ENCODE measurements at places on chromosomes 2 and 18. TPM values are rescaled to one million over a fixed set of nuclear protein-coding genes. Genes with fewer than 3 reads are reported as not detected.

DNA sequence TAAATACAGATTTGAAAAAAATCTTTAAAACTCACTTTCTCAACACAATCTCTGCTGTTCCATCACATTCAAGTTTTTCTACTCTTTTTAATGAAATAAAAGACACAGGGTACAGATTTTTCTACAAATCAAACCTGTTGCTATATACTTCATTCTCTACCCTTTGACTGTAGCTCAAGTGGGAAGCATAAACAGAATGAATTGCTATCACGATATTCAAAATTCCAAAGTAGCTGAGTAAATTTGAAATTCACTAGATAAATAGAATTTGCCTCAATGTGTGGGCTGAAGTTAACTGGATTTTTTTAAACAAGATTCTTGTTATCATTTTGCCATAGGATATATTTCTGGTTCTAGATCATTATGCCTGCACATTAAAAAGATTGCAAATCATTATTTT, 185.9 kb downstream of the ZNF521 start:
- DNase-seq: no peak

Gene CXCR4
- 289 TPM for total RNA-seq

DNA sequence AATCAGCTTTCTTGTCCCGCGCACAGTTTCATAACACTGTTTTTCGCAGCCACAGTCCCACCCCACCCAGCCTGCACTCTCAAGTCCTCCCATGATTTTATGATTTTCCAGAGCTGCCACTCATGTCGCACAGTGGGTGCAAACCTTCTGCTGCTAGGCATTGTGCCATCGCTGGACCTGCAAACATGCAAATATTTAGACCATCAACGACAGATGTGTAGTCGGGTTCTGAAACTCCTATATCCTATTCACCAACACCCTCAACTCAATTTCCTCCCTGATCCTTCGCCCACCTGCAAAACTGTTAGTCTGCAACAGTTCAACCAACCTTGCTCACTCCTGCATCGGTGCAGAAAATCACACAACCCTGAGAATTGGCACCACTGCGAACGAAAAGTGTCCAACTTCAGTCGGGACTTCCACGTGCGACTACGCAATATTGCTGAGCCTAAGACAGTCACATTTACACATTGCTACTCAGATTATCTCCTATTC, 871 bp upstream of the ALS2 start:
- peak; percentile 16 for DNase-seq

DNA sequence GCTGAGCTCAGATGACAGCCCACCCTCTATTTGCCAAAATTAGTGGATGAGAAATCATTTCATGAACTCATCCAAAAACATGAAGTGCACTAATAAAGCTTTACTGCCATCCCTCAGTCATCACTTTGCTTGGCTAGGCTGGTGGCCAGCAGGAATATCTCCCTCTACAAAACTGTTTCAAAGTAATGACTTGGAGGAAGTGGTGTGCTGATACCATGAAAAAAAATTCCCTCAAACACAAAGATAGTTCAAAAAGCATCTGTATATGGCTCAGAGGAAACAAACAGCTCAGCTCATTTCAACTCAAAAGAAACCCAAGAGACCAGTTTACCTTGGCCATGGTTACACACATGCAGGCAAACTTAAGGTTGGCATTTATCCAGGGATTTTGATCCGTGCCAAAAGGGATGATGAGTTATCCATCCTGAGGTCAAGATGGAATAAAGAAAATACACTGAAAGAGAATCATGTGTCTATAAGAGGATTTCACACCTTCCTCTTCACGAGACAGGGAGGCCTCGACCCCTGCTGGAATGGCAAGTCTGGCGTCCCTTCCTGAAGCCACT, 18.4 kb upstream of the WIPF1 start:
- no peak for DNase-seq

DNA sequence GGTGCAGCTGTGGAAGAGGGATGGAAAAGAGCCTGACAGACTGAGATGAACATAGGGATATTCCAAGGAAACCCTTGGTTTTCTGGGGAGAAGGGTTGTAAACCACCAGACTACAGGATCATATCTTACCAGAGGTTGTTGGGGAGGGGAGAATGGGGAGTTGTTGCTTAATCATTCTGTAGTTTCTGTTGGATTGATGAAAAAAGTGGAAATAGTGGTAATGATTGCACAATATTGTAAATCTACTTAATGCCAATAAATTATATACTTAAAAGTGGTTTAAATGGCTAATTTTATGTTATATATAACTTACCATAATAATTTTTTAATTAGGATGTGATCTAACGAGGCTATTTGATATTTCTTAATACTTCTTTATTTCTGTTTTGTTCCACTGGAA, 800.9 kb downstream of the BCL11A start:
- no peak for DNase-seq

- DNase-seq: peak; percentile 73
Measured at GRCh38 chr2:222939208-222939856, 78.5 kb downstream of the ACSL3 start.

DNA sequence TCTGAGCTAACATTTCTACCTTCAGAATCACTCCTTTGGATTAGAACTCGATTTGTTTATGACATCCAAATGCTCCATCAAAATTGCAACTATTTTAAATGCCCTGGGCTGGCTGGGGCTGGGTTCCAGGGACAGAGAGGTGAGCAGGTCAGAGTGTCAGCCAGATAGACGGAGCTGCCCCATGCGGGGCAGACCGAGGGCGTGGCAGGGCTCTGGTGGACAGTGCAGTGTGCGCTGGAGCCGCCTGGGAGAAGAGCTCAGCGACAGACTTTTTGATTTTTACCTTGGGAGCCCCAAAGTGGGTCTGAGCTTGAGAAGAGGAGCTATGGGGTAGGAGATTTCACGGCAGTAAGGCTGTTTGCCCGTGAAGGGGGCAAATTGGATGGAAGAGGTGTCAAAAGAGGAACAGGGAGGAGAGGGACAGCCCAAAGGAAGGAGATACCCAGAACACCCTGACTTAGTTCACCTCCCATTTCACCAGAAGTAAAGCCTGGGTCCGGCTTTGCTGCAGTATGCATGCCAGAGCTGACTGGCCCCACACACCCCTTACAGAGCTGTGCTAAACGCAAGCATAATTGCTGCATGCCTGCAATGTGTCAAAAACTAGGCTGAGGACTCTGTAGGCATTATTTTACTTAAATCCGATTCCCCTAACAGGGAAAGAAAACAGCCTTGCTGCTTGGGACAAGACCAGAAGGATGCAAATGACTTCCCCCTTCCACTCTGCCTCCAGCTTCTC, 33.7 kb downstream of the EN1 start:
- DNase-seq: no peak

- no peak for DNase-seq
Measured at GRCh38 chr2:223797037-223797436, 40.3 kb downstream of the AP1S3 start.

GRCh38 chr2:71759060-71759459, 305.7 kb downstream of the DYSF start:
- no peak for DNase-seq

DNA sequence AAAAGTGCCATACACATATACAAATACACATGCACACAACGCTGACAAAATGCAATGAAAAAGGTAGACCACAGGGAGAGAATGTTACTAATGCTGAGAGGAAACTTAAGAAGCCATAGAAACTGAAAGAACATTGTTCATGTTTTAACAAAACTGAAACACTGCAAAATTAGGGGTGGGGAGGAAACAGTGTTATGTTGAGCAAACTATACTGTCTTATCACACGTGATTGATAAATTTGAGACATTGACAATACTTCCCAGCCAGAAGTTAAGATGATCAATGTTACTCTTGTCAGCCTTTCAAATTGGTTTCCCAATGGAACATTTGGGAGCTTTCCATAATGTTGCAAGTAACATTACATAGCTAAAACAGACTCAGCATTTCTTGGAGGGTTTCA, 165.5 kb downstream of the L3MBTL4 start:
- no peak for DNase-seq

Gene HOXD10
- not detected for total RNA-seq

Gene MYO7B
- 3.7 TPM for total RNA-seq

Gene C2orf66
- not detected for total RNA-seq

Gene GLI2
- total RNA-seq: not detected

- DNase-seq: peak; percentile 75
Measured at GRCh38 chr2:60602388-60602787, 48.9 kb upstream of the BCL11A start.

GRCh38 chr2:108634576-108635160, 84.6 kb upstream of the RANBP2 start:
- peak; percentile 2 for DNase-seq

Gene HOXD13
- not detected for total RNA-seq

DNA sequence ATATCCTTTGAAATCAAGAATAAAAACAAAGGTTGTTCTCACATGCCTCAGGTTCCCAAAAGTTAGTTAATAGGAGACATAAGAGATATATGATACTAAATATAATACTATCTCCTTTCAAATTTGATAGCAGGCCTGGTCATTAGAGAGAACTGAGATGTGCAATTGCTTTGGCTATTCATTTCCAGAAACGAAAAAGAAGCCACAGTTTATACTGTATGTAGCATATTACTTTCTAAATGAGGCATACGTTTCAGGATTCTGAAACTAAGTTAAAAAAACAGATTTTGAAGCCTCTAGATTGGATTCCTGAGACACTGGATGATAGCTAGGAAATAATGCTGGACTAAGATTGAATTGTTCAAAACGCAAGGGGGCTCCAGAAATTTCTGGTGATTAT, 7.1 kb downstream of the PPP1R1C start:
- no peak for DNase-seq

- DNase-seq: no peak
Measured at GRCh38 chr2:126945118-126945517, 46.4 kb downstream of the TEX51 start.

DNA sequence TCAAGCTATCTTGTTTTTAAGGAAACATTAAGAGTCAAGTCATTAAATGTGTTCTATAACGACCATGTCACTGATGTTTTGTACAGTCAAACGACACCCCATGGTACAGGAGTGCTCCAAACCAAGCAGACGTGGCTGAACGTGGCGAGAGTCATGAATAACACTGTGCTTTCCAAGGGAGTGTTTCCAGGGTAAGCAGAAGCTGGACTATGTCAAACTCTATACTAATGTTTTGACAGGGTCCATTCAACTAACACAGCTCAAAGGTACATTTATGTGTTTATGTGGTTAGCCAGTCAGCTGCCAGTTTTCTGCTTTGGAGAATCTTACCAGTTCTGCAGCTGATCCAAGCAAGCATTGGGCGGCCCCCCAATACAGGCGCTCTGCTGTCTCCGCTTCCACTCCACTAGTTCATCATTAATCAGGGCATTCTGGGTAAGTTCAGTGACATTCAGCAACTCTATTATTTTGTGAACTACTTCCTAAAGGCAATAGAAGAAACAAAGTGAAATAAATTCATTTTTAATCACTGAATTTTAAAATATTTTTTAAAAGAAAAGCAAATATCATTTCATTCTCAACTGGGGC, 16.4 kb downstream of the STAT1 start:
- DNase-seq: no peak

DNA sequence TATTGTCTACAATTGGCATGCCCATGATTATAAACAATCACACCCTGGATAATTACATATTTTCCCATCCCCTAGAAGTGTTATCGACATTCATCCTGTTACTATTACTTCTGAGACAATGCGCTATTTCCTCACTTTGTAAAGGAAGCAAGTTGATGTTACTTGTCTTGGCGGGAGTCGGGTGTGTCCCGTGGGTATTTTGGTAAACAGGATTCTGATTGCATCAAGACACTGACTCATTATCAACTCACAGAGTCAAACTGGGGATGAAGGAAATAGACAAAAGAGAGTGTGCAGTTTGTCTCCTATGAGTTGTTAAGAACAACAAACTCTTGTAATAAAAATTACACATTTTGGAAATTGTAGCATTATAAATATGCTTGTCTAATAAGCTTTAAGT, 142.7 kb downstream of the GALR1 start:
- no peak for DNase-seq

DNA sequence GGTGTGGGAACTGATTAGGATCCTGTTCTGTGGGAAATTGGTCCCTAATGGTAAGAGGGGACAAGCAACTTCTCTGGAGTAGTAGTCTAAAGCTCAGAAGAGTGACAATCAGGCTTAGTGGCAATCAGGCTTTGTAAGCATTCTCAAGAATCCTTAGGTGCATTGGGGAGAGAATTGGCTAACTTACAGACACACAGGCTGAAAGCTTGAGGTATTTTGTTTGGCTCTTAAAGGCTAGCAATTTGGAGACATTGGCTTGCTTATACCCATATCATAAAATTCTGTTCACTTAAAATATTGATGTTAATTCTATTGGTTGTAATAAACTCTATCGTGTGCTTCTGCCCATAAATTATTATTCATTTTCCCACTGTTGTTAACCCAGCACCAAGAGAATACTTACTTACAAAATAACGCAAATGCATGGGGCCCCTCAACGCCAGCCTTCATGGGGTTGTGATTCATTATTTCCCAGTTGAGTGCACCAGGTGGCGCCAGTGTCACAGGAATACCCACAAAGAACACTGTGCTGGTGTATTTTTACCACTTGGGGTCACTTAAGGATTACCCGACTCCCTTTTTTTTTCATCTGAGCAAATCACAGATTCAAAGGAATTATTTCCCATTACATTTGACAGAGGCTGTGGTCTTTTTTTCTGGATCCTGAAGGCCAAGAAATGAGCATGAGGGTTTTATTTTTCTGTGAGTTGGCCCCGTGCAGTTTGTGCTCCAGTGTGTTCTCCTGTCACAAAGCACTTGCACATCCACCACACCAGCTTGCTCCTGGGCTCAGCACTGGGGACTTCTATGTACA, 45.5 kb downstream of the DDX1 start:
- peak; percentile 60 for DNase-seq

DNA sequence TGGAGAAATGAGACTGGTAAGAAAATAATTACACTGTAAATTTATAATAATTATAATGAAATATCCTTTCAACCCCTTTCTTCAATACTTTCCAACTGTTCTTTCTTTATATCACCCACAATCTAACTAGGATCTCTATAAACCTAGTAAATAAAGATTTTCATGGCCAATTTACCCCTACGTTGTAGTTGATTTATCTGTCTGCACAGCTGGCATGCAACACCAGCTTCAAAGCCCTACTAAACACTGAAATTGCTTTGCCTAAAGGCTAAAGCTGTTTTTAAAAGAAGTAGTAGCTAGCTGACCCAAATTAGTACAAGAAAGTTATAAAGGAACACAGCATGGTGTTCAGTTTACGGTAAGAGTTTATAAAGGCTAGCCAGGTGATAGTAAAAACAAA, 140.1 kb downstream of the NOL4 start:
- DNase-seq: no peak

Data from OCI-LY7 (cell line).